ENCODE measurements at places on chromosomes 3 and 15. TPM values are rescaled to one million over a fixed set of nuclear protein-coding genes. Genes with fewer than 3 reads are reported as not detected.
A peak's percentile ranks its signal among the peaks of the same experiment; 100 is the strongest.

GRCh38 chr3:42216931-42217333, 49.1 kb downstream of the CCK start:
- no peak overlapping the region for H3K27ac ChIP-seq
- H3K36me3 ChIP-seq = peaks cover 12% of the 10 kb centered on the region
- no peaks in the 10 kb centered on the region for H3K27me3 ChIP-seq
- H3K4me3 ChIP-seq = no peak overlapping the region
- no peak for DNase-seq

DNA sequence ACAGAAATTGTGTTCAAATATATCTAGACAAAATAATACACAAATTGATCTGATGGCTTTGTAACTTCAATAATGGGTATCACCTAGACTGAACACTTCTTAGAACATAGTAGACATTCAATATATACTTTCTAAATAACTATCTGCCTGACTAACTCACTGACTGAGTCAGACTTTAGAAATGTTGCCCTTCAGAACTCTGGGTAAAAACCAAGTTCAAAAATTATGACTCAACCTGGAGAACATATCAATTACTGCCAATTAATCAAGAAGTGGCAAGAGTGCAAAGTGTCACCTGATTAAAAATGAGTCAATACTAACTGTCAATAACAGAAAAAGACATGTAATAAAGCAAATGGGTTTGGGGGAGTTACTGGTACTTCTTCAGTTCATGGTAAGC, 144.6 kb upstream of the TMCO5A start:
- H3K36me3 ChIP-seq = no peaks in the 10 kb centered on the region
- no peak overlapping the region for H3K4me3 ChIP-seq
- H3K27me3 ChIP-seq = no peaks in the 10 kb centered on the region
- no peak for DNase-seq
- H3K4me1 ChIP-seq = no peaks in the 10 kb centered on the region

- DNase-seq = no peak
- peaks cover 20% of the 10 kb centered on the region for H3K27me3 ChIP-seq
- H3K27ac ChIP-seq = no peak overlapping the region
- H3K4me3 ChIP-seq = no peak overlapping the region
- H3K36me3 ChIP-seq = no peaks in the 10 kb centered on the region
Measured at GRCh38 chr15:61063875-61064320, 165.2 kb downstream of the RORA start.

GRCh38 chr3:36457667-36458066, 77.4 kb downstream of the STAC start:
- H3K27me3 ChIP-seq = no peaks in the 10 kb centered on the region
- no peaks in the 10 kb centered on the region for H3K4me1 ChIP-seq
- no peak overlapping the region for H3K27ac ChIP-seq
- H3K4me3 ChIP-seq = no peak overlapping the region
- H3K36me3 ChIP-seq = no peaks in the 10 kb centered on the region

DNA sequence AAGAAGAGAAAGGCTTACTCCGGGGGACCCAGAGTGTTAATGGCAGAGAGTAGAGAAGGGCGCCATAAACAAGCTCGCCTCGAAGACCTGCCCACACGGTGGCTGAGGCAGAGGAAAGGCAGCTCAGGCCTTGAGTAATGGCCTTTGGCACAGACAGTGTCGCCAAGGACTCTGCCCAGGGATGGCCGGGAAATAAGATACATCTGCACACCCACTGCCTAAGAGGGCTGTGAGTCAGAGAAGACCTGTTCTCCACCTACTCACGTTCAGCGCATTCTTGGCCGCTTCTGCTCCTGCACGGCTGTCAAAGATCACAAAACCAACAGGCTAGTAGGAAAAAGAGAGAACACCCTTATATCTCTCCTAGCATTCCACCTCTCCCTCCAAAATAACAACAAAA, 26.2 kb downstream of the RBPMS2 start:
- peaks cover 8% of the 10 kb centered on the region for H3K27me3 ChIP-seq
- no peak overlapping the region for H3K27ac ChIP-seq
- no peaks in the 10 kb centered on the region for H3K4me1 ChIP-seq
- no peaks in the 10 kb centered on the region for H3K36me3 ChIP-seq
- no peak overlapping the region for H3K4me3 ChIP-seq
- no peak for DNase-seq

DNA sequence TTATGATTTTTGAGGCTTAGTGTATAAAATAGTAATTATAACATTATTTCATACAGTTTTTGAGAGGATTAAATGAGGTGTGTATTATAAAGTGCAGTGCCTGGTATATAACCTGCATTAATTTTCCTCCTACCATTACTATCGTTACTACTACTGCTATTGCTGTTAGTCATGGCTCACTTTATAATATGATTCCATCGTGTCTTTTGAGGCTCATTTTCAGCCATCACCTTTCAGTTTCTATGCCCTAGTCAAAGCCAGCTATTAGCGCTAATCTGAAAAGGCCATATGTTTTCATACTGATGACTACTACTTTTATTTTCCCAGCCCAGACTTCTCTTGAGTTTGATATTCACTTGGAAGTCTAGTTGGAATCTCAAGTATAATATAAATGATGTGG, 5.5 kb downstream of the MEF2A start:
- H3K36me3 ChIP-seq = peaks cover 3% of the 10 kb centered on the region
- no peaks in the 10 kb centered on the region for H3K27me3 ChIP-seq
- no peak overlapping the region for H3K4me3 ChIP-seq
- H3K27ac ChIP-seq = no peak overlapping the region
- no peak for DNase-seq
- peaks cover 31% of the 10 kb centered on the region for H3K4me1 ChIP-seq

Gene GPR62
- total RNA-seq = not detected

- H3K27me3 ChIP-seq = no peaks in the 10 kb centered on the region
- H3K27ac ChIP-seq = no peak overlapping the region
- no peak for DNase-seq
- no peak overlapping the region for H3K4me3 ChIP-seq
- H3K36me3 ChIP-seq = no peaks in the 10 kb centered on the region
- no peaks in the 10 kb centered on the region for H3K4me1 ChIP-seq
Measured at GRCh38 chr15:71648095-71648494, 162.3 kb upstream of the NR2E3 start.

Gene BCL6
- 51.3 TPM for total RNA-seq

- H3K4me3 ChIP-seq = peak overlapping the region; percentile 64
- peaks cover 23% of the 10 kb centered on the region for H3K36me3 ChIP-seq
- H3K27ac ChIP-seq = peak overlapping the region; percentile 92
- H3K4me1 ChIP-seq = peaks cover 71% of the 10 kb centered on the region
- DNase-seq = peak; percentile 58
Measured at GRCh38 chr15:85702321-85703101, 92.2 kb downstream of the KLHL25 start.

DNA sequence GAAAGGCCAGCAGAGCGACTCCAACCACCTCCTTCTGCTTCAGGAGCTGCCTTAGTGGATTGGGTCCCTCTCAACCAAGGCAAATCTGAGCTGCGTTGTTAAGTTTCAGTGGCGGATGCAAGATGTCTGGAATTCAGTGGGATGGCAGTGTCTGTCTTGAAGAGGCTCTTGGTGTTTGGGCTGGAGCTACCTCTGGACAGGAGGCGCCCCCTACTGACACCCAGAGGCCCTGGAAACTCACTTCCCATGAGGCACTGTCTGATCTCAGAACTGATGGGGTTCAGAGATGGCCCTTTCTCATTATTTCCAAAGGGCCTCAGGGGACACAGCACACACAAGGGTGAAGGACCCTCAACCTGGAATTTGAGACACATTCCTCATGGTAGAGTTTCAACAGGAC, 6.0 kb upstream of the SLC28A1 start:
- no peak overlapping the region for H3K27ac ChIP-seq
- no peaks in the 10 kb centered on the region for H3K4me1 ChIP-seq
- no peaks in the 10 kb centered on the region for H3K27me3 ChIP-seq
- no peak overlapping the region for H3K4me3 ChIP-seq

Gene ITIH4
- 4.3 TPM for total RNA-seq

- no peaks in the 10 kb centered on the region for H3K27me3 ChIP-seq
- no peaks in the 10 kb centered on the region for H3K4me1 ChIP-seq
- no peaks in the 10 kb centered on the region for H3K36me3 ChIP-seq
Measured at GRCh38 chr3:81291586-81291985, 469.9 kb downstream of the GBE1 start.

- H3K27ac ChIP-seq = no peak overlapping the region
- no peaks in the 10 kb centered on the region for H3K27me3 ChIP-seq
Measured at GRCh38 chr3:131903988-131904415, 130.8 kb downstream of the CPNE4 start.

Gene ANKUB1
- total RNA-seq = not detected

- peaks cover 3% of the 10 kb centered on the region for H3K27me3 ChIP-seq
- no peaks in the 10 kb centered on the region for H3K4me1 ChIP-seq
- no peak for DNase-seq
- no peaks in the 10 kb centered on the region for H3K36me3 ChIP-seq
- H3K4me3 ChIP-seq = no peak overlapping the region
Measured at GRCh38 chr3:87179642-87180041, 47.5 kb upstream of the CHMP2B start.

Gene CAV3
- total RNA-seq = not detected

Gene PPP2R3A
- total RNA-seq = 0.33 TPM

GRCh38 chr3:144033863-144034262, 62.2 kb downstream of the DIPK2A start:
- no peak for DNase-seq
- H3K4me1 ChIP-seq = peaks cover 6% of the 10 kb centered on the region
- H3K27me3 ChIP-seq = no peaks in the 10 kb centered on the region
- no peaks in the 10 kb centered on the region for H3K36me3 ChIP-seq
- no peak overlapping the region for H3K27ac ChIP-seq
- no peak overlapping the region for H3K4me3 ChIP-seq

GRCh38 chr15:45892182-45892581, 257.4 kb downstream of the SQOR start:
- no peaks in the 10 kb centered on the region for H3K27me3 ChIP-seq
- no peak overlapping the region for H3K4me3 ChIP-seq
- DNase-seq = no peak
- no peaks in the 10 kb centered on the region for H3K4me1 ChIP-seq
- no peaks in the 10 kb centered on the region for H3K36me3 ChIP-seq

- H3K27me3 ChIP-seq = peaks cover 11% of the 10 kb centered on the region
- H3K4me1 ChIP-seq = no peaks in the 10 kb centered on the region
- no peak overlapping the region for H3K4me3 ChIP-seq
- no peak overlapping the region for H3K27ac ChIP-seq
- DNase-seq = no peak
Measured at GRCh38 chr15:70917955-70918354, 25.3 kb downstream of the LRRC49 start.

DNA sequence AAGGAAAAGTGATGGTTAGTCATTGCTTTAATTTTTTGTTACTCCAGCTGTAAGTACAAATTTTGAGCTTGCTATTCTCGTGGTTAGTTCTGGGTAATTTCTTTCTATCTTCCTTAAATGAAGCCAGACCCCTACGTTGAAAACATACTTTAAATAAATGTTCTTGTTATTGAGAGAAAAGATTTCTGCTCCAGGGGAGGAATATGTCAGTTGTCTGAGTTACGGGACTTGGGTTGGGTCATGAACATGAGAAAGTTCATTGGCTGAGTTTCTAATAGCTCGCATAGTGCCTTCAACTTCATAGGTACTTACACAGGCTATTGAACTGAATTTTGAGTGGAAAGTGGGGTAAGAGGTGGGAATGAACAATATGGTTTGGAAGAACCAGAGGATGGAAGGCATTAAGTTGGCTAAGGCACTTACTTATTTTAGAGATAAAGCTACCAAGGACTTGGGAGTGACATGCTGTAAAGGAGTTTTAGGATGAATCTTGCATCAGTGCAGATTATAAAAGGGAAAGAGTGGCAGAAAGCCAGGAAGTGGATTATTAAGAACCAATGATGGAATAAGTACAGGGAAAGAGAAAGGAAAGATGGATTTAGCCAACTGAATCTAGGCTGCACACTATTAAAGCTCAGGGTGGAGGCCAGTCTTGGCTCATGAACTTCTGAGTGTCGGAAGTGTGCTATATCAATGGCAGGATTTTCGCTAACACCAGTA, 1.4 kb downstream of the RPSA start:
- peaks cover 62% of the 10 kb centered on the region for H3K36me3 ChIP-seq
- peaks cover 50% of the 10 kb centered on the region for H3K4me1 ChIP-seq
- peak overlapping the region; percentile 95 for H3K4me3 ChIP-seq
- peak overlapping the region; percentile 99 for H3K27ac ChIP-seq
- peaks cover 2% of the 10 kb centered on the region for H3K27me3 ChIP-seq

Gene SV2B
- total RNA-seq = 0.02 TPM

DNA sequence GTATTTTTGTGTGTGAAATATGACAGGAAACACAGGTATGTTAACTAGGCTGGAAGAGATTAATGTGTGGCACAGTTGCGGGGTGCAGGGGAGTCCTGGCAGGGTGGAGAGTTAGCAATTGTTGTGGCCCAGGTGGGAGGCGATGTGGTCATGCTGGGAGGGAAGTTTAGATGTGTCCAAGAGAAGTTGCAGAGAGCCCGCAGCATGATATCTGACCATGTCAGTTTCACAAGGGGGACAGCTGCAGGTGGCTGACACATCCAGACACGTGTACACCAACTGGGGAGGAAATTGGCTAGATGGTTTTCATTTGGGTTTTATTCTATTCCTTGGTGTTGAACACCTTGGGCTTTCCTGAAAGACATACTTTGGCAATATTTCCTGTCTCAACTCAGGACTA, 172.8 kb upstream of the RGMA start:
- no peak overlapping the region for H3K27ac ChIP-seq
- no peaks in the 10 kb centered on the region for H3K4me1 ChIP-seq
- H3K4me3 ChIP-seq = no peak overlapping the region
- no peak for DNase-seq
- no peaks in the 10 kb centered on the region for H3K36me3 ChIP-seq

- H3K4me3 ChIP-seq = no peak overlapping the region
- peaks cover 11% of the 10 kb centered on the region for H3K36me3 ChIP-seq
- no peaks in the 10 kb centered on the region for H3K27me3 ChIP-seq
- no peaks in the 10 kb centered on the region for H3K4me1 ChIP-seq
- no peak overlapping the region for H3K27ac ChIP-seq
- DNase-seq = no peak
Measured at GRCh38 chr3:121698901-121699300, 38.2 kb upstream of the HCLS1 start.

DNA sequence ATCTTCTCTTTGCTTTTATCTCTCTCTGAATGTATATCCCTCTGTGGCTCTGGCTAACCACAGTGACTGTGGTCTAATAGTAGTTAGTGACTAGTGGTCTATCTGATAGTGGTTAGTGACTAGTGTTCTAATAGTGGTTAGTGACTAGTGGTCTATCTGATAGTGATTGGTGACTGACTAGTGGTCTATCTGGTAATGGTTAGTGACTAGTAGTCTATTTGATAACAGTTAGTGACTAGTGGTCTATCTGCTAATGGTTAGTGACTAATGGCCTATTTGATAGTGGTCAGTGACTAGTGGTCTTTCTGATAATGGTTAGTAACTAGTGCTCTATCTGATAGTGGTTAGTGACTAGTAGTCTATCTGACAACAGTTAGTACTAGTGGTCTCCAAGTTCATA, 110.5 kb downstream of the MDFIC2 start:
- no peak overlapping the region for H3K27ac ChIP-seq
- no peaks in the 10 kb centered on the region for H3K4me1 ChIP-seq
- no peak overlapping the region for H3K4me3 ChIP-seq
- no peak for DNase-seq

GRCh38 chr3:9349321-9350117, 13.3 kb upstream of the THUMPD3 start:
- H3K36me3 ChIP-seq = no peaks in the 10 kb centered on the region
- H3K4me1 ChIP-seq = peaks cover 21% of the 10 kb centered on the region
- H3K4me3 ChIP-seq = no peak overlapping the region

GRCh38 chr3:16286751-16287543, 21.9 kb downstream of the OXNAD1 start:
- DNase-seq = no peak
- H3K27me3 ChIP-seq = no peaks in the 10 kb centered on the region
- peaks cover 81% of the 10 kb centered on the region for H3K4me1 ChIP-seq
- peaks cover 18% of the 10 kb centered on the region for H3K36me3 ChIP-seq
- H3K27ac ChIP-seq = peak overlapping the region; percentile 85

GRCh38 chr3:37279856-37280255, 105.5 kb upstream of the LRRFIP2 start:
- H3K4me3 ChIP-seq = no peak overlapping the region
- no peak overlapping the region for H3K27ac ChIP-seq
- no peak for DNase-seq
- H3K36me3 ChIP-seq = peaks cover 44% of the 10 kb centered on the region
- no peaks in the 10 kb centered on the region for H3K27me3 ChIP-seq
- H3K4me1 ChIP-seq = peaks cover 3% of the 10 kb centered on the region

All from activated CD4-positive, alpha-beta memory T cell treated with anti-CD3 and anti-CD28 coated beads for 36 hours (primary cell).